ENCODE measurements at places on chromosomes 7 and 10. TPM values are rescaled to one million over a fixed set of nuclear protein-coding genes. Genes with fewer than 3 reads are reported as not detected.

The CLCN1 gene
- total RNA-seq: 0.30 TPM

GRCh38 chr10:121808835-121809234 lies 119.0 kb downstream of the ATE1 start:
- no peaks in the 10 kb centered on the region for H3K36me3 ChIP-seq
- no peak overlapping the region for H3K4me3 ChIP-seq
- no peaks in the 10 kb centered on the region for H3K27me3 ChIP-seq
- H3K4me1 ChIP-seq: no peaks in the 10 kb centered on the region

The TMEM178B gene
- not detected for total RNA-seq

GRCh38 chr7:132933072-132933458 lies 148.8 kb downstream of the CHCHD3 start:
- no peak for DNase-seq
- no peak overlapping the region for H3K27ac ChIP-seq
- H3K36me3 ChIP-seq: no peaks in the 10 kb centered on the region
- no peak overlapping the region for H3K4me3 ChIP-seq
- no peaks in the 10 kb centered on the region for H3K4me1 ChIP-seq

The PRSS37 gene
- not detected for total RNA-seq

The CFAP70 gene
- 11.3 TPM for total RNA-seq

DNA sequence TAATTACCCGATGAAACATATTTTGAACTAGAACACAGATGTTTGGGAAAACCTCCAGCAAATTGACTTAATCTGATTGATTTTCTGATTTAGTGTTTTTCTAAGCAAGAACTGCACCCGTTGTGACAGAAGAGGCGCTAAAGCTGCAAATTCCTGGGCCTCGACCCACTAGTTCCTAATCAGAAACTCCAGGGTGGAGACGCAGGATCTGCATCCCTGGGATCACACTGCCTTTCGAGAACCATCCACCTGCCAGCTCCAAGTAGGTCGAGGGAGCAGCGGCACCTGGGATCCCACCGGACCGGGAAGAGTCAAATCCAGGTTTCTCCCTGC lies 136.8 kb upstream of the CDCA7L start:
- peak overlapping the region; percentile 58 for H3K4me3 ChIP-seq
- no peak for DNase-seq
- H3K27ac ChIP-seq: peak overlapping the region; percentile 83
- no peaks in the 10 kb centered on the region for H3K27me3 ChIP-seq
- no peaks in the 10 kb centered on the region for H3K36me3 ChIP-seq
- no peaks in the 10 kb centered on the region for H3K4me1 ChIP-seq

DNA sequence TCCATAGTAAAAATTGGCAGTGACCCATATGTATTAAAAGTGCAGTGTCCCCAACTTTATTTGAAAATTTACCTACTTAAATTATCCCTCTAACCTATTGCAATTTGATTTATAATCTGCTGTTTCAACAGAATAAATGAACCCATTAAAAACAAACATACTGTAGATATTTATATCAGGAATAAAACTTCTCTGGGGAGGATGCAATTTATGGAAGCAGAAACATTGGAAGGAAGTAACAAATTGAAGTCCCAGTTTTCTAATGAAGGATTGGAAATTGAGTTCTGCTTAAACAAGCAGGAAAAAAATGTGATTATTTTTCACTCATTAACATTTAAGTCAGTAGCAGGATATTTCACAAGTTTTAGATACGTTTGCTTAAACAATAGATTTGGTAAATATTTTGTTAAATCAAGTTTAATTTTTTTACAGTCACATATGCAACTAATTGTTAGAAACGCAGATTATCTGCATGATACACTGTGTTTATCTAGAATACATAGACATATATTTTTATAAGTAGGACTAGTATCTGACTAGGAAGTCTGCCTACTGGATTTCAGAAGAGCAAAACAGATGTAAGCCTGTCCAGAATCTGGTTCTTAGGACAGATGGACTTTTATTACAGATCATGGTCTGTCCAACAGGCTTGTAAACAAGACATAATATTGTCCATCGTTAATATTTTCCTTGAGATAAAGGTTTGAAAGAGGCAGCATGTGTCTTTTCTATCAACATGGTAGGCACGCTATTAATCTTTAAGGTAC lies 5.3 kb downstream of the AGMO start:
- H3K4me3 ChIP-seq: no peak overlapping the region
- no peaks in the 10 kb centered on the region for H3K4me1 ChIP-seq
- DNase-seq: no peak
- H3K27ac ChIP-seq: no peak overlapping the region
- H3K36me3 ChIP-seq: no peaks in the 10 kb centered on the region

GRCh38 chr10:10826125-10826524 lies 191.5 kb upstream of the CELF2 start:
- H3K4me3 ChIP-seq: no peak overlapping the region
- DNase-seq: no peak
- no peaks in the 10 kb centered on the region for H3K36me3 ChIP-seq
- peak overlapping the region; percentile 20 for H3K27ac ChIP-seq

- no peaks in the 10 kb centered on the region for H3K4me1 ChIP-seq
- no peaks in the 10 kb centered on the region for H3K36me3 ChIP-seq
- no peak overlapping the region for H3K27ac ChIP-seq
- no peaks in the 10 kb centered on the region for H3K27me3 ChIP-seq
Observed at GRCh38 chr7:78134256-78134655, 335.7 kb downstream of the PHTF2 start.

DNA sequence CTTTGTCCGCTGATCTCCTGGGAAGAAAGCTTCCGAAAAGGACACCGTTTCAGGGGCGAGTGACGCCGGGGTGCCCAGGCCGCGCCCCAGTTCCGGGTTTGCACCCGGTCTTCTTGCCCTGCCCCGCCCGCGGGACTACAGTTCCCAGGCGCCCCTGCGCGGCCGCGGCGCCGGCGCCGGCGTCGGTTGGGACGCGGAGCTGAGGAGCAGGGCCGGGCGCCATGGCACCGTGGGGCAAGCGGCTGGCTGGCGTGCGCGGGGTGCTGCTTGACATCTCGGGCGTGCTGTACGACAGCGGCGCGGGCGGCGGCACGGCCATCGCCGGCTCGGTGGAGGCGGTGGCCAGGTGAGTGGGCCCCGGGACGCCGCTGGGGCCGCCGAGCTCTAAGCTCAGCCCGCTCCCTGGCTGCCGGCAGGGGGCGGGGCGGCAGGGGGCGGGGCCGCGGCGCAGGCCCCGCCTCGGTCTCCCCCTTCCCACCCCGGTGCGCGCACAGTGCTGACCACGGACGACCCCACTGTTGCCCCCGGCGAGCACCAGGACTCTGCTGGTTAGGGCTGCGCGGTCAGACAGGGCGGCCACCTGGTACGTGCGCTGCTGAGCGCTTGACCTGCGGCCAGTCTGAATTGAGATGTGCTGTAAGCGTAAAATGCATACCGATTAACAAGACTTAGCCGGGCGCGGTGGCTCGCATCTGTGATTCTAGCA lies at the start of gene LHPP:
TSS of gene LHPP (plus strand) at position 182 of the 706 bp plus-strand sequence. CDS start at position 222, 40 bp downstream.
- peak; percentile 66 for DNase-seq
- no peaks in the 10 kb centered on the region for H3K36me3 ChIP-seq
- H3K4me1 ChIP-seq: no peaks in the 10 kb centered on the region
- peak within 1 kb of the TSS; percentile 89 for H3K27ac ChIP-seq
- H3K4me3 ChIP-seq: peak within 1 kb of the TSS; percentile 38
- no peaks in the 10 kb centered on the region for H3K27me3 ChIP-seq

GRCh38 chr10:13994932-13995331 lies 335.8 kb downstream of the FRMD4A start:
- DNase-seq: no peak
- no peaks in the 10 kb centered on the region for H3K27me3 ChIP-seq
- H3K36me3 ChIP-seq: no peaks in the 10 kb centered on the region
- H3K4me3 ChIP-seq: no peak overlapping the region

DNA sequence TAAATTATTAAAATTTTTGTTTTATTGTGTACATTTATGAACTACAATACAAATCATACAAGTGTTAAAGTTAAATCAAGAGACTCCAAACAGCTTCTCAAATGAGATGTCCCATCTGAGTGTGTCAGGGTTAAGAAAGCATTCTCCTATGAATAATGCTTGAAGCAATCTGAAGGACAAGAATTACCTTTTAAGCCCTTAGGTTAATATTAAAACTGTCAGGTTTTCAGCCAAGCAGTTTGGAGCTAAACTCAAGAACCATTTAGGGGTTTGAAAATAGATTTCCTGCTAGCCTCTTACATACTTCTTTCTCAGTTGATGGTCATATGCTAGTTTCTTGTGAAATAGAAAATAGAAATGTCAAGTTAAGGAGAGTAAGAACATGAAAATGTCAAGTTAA lies 38.3 kb downstream of the LIPJ start:
- H3K36me3 ChIP-seq: no peaks in the 10 kb centered on the region
- H3K4me1 ChIP-seq: no peaks in the 10 kb centered on the region
- no peak overlapping the region for H3K4me3 ChIP-seq

DNA sequence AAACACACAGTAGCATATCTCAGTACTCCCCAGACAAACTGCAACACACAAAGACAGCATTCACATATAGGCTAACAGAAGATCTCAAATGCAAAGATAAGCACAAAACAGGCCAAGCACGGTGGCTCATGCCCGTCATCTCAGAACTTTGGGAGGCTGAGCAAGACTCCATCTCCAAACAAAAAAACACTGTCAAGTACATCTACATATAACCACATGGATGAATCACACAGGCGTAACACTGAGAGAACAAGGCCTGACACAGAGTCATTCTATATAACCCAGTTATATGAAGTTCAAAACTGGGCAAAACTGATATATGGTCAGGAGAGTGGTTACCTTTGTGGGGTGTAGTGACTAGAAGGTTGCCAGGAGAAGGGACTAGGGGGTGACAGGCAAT lies 506.4 kb downstream of the KCNMA1 start:
- no peak overlapping the region for H3K4me3 ChIP-seq
- no peaks in the 10 kb centered on the region for H3K36me3 ChIP-seq
- no peak overlapping the region for H3K27ac ChIP-seq
- no peaks in the 10 kb centered on the region for H3K27me3 ChIP-seq

The CCDC146 gene
- total RNA-seq: 32.4 TPM

DNA sequence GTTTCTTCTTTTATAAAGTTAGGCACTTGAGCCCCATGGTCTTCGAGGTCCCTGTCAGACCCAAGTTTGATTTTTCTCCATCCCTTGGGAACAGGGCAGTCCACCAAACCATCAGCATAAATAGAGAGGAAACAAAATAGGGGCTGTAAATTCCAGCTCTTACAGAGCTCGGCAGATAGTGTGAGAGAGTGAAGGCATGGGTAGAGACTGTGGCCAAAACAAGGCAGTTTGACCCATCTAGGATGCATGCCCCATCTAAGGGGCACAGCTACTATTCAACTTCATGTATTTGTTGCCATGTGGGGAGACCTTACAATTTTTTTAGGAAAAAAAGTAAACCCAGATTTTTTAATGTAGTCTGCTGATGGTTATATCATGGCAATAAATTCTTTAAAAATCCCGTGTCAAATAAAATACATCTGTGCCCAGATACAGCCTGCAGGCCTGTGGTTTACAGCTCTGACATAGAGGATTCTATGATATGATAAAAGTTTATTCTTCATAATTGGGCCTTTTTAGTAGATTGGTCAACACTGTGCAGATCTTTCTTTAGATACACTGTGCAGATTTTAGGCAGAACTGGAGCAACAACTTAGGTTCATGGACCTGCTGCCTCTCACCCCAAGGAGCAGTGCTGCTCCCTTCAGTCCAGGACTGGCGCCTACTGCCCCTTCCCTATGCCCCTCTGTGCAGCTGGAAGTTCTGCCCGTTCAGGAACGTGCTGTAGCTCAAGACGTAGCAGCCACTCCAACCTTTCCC lies 5.3 kb downstream of the PPP1R3C start:
- DNase-seq: no peak
- no peak overlapping the region for H3K4me3 ChIP-seq
- peaks cover 4% of the 10 kb centered on the region for H3K4me1 ChIP-seq
- no peaks in the 10 kb centered on the region for H3K36me3 ChIP-seq
- no peaks in the 10 kb centered on the region for H3K27me3 ChIP-seq
- no peak overlapping the region for H3K27ac ChIP-seq

- H3K4me1 ChIP-seq: no peaks in the 10 kb centered on the region
- H3K36me3 ChIP-seq: no peaks in the 10 kb centered on the region
- no peak overlapping the region for H3K27ac ChIP-seq
- DNase-seq: no peak
- no peak overlapping the region for H3K4me3 ChIP-seq
- H3K27me3 ChIP-seq: no peaks in the 10 kb centered on the region
Observed at GRCh38 chr10:91196268-91197048, 24.0 kb upstream of the PCGF5 start.

The AKR1B15 gene
- not detected for total RNA-seq

DNA sequence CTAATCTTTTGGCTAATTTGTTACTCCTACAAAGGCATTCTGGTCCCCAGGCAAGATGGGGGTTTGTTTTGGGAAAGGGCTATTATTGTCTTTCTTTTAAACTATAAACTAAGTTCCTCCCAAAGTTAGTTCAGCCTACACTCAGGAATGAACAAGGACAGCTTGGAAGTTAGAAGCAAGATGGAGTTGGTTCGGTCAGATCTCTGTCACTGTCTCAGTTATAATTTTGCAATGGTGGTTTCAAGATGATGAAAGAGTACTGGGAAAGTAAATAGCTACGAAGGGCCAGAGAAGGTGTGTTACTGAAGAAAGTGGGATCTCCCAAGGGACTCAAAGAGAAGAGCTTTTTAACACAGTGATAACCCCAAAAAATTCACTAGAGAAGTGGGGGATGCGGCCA lies 10.3 kb upstream of the MYO1G start:
- H3K27ac ChIP-seq: no peak overlapping the region
- H3K4me3 ChIP-seq: no peak overlapping the region
- no peaks in the 10 kb centered on the region for H3K36me3 ChIP-seq
- H3K27me3 ChIP-seq: no peaks in the 10 kb centered on the region

The ITGB8 gene
- total RNA-seq: 14.4 TPM

The SEC23IP gene
- total RNA-seq: 8.7 TPM

- no peak overlapping the region for H3K4me3 ChIP-seq
- no peak overlapping the region for H3K27ac ChIP-seq
- H3K27me3 ChIP-seq: no peaks in the 10 kb centered on the region
- DNase-seq: no peak
- no peaks in the 10 kb centered on the region for H3K36me3 ChIP-seq
- H3K4me1 ChIP-seq: no peaks in the 10 kb centered on the region
Observed at GRCh38 chr10:60293581-60294175, 96.0 kb downstream of the ANK3 start.

DNA sequence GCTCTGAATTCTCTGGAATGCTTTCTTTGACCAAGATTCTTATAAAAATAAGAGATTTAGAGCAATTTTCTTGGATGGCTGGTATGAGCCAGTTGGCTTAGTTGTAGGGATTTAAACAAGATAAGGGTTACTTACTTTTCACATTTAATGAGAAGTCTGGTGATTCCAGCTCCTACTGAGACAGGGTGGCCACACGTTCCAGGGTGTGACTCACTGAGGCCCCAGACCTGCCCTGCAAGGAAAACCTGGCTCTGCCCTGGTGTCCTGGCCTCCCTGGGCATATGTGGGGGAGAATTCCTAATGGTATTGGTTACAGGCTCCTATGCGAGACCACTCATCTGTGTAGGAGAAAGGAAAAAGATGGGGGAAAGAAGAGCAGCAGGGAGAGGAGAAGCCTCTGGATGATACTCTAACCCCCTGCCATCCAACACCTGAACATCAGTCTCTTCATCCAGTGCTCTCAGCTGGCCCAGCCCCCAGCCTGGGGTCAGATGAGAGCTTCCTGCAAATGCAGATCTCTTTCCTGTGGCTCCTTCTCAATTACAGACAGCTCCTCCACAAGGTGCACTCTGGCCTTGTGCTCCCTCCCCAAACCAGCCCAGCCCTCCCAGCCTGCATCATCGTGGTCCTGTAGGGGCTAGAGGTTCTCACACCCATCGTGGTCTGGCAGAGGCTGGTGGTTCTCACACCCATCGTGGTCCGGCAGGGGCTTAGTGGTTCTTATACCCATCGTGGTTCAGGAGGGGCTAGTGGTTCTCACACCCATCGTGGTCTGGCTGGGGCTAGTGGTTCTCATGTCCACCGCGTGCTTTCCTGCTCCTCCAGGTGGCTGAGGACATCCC lies 139.9 kb downstream of the EGFR start:
- no peak overlapping the region for H3K27ac ChIP-seq
- no peaks in the 10 kb centered on the region for H3K4me1 ChIP-seq
- no peak overlapping the region for H3K4me3 ChIP-seq
- no peak for DNase-seq
- no peaks in the 10 kb centered on the region for H3K36me3 ChIP-seq
